ENCODE measurements at places on chromosomes 6 and 20.

GRCh38 chr6:55568808-55569439 lies 10.1 kb downstream of the HMGCLL1 start:
- DNase-seq = no peak

DNA sequence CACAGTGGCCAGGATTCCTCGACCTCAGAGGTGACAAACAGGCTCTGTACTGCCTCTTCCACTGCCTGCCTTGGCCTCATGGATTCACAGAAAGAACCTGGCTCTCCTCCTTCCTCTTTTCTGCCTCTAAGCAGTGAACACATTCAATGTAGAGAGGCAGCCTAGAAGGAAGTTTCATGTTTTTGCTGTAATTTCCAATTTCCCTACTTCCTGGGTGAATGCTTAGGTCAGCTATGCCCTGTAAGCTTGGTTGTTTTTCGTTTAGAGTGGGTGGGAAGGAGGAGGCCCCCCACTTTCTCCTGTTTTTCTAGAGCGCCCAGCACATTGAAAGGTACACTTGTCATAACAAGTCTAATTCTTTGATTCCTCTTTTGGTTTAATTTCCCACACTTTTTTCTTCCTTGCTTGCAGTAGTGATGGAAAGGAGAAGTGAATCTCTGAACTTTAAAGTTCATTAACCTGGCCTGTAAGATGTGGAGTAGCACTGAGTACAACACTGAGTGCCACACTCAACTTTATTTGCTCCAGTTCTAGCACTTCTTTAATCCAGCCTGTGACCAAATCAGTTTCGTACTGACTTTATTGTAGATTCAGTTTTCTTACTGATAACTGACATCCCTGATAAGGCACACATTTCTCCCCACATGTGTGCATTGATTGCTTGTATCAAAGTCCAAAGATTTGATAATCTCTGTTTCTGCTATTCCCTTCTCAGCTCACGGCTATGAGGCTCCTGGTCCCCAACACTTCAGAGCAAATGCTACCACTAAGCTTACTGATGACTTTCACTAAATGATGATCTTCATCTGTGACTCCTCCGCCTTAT lies 100.0 kb upstream of the MAN1A1 start:
- DNase-seq = no peak

- DNase-seq = no peak
These were observed 83.8 kb upstream of the NXT1 start for GRCh38 chr20:23266530-23267398.

- no peak for DNase-seq
These were observed 111.3 kb upstream of the LGSN start for GRCh38 chr6:63430985-63431519.

DNA sequence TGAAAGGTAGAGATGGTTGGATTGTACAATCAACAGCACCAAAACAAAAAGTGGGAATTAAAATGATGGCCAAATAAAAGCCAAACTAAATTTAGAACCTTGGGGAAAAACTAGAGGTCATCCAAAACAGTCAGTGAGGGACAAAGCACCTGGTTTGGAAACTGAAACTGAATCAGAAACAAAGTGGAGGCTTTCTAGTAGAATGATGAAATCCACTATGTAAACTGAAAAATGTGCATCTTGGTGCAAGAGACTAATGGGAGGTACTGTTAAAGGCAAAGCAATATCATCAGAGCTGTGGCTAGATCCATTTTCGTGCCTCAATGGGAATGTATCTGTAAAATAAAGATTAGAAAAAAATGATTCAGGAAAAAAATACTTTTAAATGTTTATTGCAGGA lies 380.0 kb upstream of the GJE1 start:
- DNase-seq = no peak

- no peak for DNase-seq
These were observed 2.2 kb upstream of the PARD6B start for GRCh38 chr20:50728981-50729874.

DNA sequence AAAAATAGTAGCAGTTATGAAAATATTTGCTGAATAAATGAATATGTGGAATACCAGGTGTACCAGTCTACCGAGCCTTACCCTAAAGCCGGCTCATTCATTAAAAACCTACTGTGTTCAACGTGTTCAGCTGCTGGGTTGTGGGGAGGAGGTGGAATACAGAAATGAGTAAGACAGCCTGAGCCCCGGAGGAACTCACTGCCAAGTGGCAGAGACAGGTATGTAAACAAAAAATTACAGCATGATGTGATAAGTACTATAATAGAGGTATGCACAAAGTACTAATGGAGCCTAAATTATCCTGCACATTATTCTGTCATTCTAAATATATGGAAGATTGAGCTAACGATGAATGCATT lies 6.8 kb upstream of the ADTRP start:
- no peak for DNase-seq

GRCh38 chr6:86937219-86938079 lies at the start of gene HTR1E:
TSS of gene HTR1E (plus strand) at chr6:86937528. CDS start at chr6:87015335, 77,807 bp downstream.
- DNase-seq = no peak

DNA sequence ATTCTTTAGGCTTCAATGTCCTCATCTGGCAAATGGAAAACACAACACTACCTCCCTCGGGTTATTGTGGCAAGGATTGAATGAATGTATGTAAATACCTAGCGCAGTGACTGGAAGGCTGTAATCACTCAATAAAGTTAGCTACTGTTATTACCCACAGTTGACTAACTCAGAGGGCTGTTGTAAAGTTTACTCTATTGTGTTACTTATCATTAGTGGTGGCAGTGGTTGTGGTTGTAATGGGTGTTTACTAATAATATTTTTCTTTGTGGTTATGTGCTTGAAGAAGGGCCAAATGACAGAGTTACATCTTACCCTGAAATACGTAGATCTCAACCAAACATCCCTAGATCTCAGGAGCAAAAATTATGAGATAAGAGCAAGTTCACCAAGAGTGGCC lies 42.0 kb upstream of the PXDC1 start:
- DNase-seq = no peak

DNA sequence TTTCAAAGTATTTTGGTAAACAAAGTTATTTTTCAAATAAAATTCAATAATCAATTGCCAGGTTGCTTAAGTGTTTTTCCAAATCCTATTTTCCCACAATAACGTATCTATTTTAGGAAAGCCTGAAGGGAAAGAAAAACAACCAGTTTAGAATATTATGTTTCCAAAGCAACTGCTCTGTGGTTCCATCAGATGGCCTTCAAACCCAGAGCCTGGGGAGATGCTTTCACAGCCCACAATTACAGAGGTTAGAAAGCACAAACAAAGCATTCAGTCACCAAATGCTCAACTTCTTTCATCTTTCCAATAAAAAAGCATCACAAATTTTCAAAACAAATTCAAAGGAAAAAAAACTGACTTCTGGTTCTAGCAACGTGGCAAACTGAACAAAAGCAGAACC lies 66.0 kb downstream of the ELOVL5 start:
- no peak for DNase-seq

- DNase-seq = no peak
These were observed 2.3 kb downstream of the RNF114 start for GRCh38 chr20:49938173-49939163.

DNA sequence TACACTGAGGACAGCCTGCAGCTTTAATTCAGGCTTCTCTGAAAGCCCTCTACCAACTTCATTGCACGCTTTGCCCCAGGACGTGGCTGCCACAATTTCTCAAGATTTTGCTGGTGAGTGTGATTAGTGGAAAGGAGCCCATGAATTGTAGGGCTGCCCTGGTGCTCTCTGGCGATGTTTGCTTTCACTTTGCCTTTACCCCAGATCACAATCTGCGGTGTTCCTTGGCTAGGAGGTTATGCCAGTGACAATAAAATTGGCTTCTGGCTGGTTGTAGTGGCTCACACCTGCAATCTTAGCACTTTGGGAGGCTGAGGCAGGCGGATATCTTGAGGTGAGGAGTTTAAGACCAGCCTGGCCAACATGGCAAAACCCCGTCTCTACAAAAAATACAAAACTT lies 139.3 kb downstream of the FOXC1 start:
- no peak for DNase-seq

DNA sequence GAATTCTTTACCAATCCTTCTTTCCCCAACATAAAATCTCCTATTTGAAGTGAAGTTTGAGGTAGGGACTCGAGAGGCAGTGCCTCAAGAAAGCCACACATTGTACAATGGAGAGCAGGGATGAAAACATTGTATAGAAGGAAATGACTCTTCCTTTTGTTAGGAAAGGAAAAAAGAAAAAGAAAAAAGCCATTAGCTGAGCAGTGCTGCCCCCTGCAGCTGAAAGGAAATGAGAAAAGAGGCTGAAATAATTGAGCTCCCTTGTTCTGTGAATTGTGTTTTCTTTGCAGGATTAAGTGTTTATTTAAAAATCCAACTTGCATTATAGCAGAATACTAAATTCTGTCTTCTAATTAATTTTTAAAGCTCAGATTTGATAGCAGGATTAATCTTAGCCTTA lies 162.9 kb upstream of the SASH1 start:
- no peak for DNase-seq

- no peak for DNase-seq
These were observed 207.1 kb downstream of the ERMARD start for GRCh38 chr6:169958510-169958909.

DNA sequence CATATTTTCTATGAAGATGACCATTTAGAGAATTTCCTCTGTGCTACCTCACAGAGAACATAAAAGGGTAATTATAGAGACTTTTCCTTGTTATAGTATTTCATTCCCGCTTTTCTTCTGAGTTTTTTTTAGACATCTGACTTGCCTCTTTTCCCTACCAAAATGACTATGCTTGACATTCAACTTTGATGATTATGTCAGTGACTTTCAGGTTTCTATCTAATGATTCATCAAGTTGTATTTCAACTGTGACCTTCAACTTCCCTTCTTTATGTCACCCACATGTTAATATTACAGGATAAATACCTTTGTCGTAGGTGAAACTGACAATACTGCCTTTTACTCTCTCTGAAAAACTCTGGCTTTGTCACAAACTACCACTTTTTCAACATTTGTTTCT lies 95.3 kb downstream of the MLIP start:
- DNase-seq = no peak

DNA sequence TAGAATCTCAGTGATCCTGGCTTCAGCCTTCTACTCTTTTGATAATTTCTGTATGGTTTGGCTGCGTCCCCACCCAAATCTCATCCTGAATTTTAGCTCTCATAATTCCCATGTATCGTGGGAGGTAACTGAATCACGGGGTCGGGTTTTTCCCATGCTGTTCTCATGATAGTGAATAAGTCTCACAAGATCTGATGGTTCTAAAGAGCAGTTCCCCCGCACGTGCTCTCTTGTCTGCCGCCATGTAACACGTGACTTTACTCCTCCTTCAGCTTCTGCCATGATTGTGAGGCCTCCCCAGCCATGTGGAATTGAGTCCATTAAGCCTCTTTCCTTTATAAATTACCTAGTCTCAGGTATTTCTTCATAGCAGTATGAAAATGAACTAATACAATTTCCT lies 507.2 kb downstream of the CDH26 start:
- DNase-seq = no peak

- DNase-seq = no peak
These were observed 40.4 kb downstream of the SMPDL3A start for GRCh38 chr6:122829456-122829855.

- no peak for DNase-seq
These were observed 19.6 kb upstream of the SAMHD1 start for GRCh38 chr20:36971103-36971502.

GRCh38 chr6:53411451-53411850 lies 62.7 kb upstream of the ELOVL5 start:
- DNase-seq = no peak

DNA sequence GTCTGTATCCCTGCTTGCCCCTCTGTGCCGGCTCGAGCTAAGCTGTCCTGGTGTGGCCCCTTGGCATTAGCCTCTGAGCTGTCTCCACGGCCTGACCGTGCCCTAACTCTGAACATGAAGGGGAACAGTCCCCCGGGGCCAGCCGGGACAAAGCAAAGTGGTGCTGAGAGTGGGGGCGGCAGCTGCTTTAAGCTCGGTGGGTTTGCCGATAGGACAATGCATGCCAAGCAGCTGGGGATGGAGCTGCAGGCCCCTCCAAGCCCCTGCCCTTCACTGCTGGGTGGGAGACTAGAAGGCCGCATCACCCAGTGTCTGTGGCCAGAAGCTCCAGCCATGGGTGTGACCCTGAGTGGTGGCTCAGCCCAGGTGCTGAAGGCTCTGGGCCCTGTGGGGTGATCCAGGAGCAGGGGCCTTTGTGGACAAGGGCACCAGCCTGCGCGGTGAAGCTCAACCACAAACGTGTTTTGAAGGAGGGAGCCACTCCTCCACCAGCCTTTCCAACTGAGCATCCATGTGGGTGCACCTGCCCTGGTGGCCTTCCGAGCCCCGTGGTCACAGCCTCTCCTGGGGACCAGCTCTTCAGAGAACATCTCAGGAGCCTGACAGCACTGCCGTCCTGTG lies 242.5 kb downstream of the ERMARD start:
- no peak for DNase-seq

GRCh38 chr6:117907601-117908245 lies 659 bp downstream of the SLC35F1 start:
- no peak for DNase-seq

DNA sequence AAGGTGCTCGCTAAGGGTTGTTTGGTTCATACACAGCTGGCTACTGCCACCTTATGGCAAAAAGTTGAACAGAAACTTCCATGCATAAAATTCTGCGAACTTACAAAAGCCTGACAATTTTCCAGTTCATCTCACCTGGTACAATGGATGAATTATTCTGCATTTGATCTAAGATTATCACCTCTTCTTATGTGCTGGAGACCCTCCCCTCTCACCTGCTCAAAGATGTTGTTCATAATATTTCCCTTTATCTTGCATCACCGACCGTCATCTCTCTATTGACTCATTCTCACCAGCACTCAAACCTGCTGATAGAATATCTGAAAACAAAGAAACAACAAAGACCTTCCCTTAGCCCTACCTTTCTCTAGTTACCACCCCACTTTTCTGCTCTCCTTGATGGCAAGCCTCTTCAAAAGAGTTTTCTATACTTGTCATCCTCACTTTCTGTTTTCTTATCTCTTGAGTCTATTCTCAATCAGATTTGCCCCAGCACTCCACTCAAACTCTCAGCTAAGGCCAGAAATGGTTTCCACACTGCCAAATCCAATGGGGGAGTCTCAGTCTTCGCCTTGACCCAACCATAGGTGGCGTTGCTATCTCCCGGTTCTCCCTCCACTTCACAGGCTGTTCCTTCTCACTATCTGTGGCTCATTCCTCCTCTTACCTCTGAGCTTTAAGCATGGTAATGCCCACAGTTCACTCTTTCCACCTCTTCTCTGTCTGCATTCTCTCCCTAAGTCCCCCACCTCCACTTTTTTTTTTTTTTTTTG lies 25.8 kb downstream of the SNRNP48 start:
- DNase-seq = no peak

GRCh38 chr20:24780674-24781417 lies 168.2 kb upstream of the CST7 start:
- DNase-seq = no peak

- no peak for DNase-seq
These were observed 48.7 kb downstream of the EYA4 start for GRCh38 chr6:133289733-133290306.

DNA sequence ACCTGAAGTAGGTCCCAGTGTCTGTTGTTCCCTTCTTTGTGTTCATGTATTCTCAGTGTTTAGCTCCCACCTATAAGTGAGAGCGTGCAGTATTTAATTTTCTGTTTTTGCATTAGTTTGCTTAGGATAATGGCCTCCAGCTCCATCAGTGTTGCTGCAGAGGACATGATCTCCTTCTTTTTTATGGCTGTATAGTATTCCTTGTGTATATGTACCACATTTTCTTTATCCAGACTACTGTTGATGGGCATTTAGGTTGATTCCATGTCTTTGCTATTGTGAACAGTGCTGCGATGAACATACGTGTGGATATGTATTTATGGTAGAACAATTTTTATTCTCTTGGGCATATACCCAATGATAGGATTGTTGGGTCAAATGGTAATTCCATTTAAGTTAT lies 125.4 kb downstream of the B3GAT2 start:
- no peak for DNase-seq
